ENCODE measurements at places on chromosomes 5 and 9.

DNA sequence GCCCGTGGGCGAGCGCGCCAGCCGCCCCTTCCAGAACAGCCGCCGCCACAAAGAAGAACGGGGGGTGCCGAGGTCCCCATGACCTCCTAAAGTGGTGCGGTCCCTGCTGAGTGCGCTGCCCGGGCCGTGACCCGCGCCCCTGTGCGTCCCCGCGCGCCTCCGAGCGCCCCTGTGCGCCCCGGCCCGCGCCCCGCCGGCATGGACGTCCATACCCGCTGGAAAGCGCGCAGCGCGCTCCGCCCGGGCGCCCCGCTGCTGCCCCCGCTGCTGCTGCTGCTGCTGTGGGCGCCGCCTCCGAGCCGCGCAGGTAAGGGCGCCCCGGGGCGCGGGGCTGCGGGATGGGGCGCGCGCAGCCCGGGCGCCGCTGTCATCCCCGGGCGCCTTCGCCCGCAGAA, 384 bp downstream of the COL5A1 start:
- H3K27ac ChIP-seq = peak overlapping the region; percentile 99
- no peaks in the 10 kb centered on the region for H3K27me3 ChIP-seq
- peaks cover 27% of the 10 kb centered on the region for H3K4me1 ChIP-seq
- H3K36me3 ChIP-seq = peaks cover 20% of the 10 kb centered on the region
- DNase-seq = no peak
- H3K4me3 ChIP-seq = peak overlapping the region; percentile 84

- no peak for DNase-seq
- no peak overlapping the region for H3K4me3 ChIP-seq
- H3K27me3 ChIP-seq = no peaks in the 10 kb centered on the region
- no peak overlapping the region for H3K27ac ChIP-seq
These were observed 3.4 kb upstream of the ZBTB5 start for GRCh38 chr9:37468620-37469019.

- H3K36me3 ChIP-seq = peaks cover 15% of the 10 kb centered on the region
- no peaks in the 10 kb centered on the region for H3K27me3 ChIP-seq
- no peak overlapping the region for H3K27ac ChIP-seq
- no peak overlapping the region for H3K4me3 ChIP-seq
These were observed 81.3 kb downstream of the ANKRD33B start for GRCh38 chr5:10645146-10645545.

GRCh38 chr5:138289296-138289695, 14.9 kb upstream of the GFRA3 start:
- DNase-seq = no peak
- H3K36me3 ChIP-seq = 0 out of 2 replicates have a peak, but pooled peaks cover 2% of the 10 kb centered on the region
- H3K27me3 ChIP-seq = no peaks in the 10 kb centered on the region
- H3K27ac ChIP-seq = no peak overlapping the region
- no peak overlapping the region for H3K4me3 ChIP-seq

GRCh38 chr5:122076050-122076461, 2.0 kb downstream of the LOX start:
- H3K27ac ChIP-seq = peak overlapping the region; percentile 12
- H3K36me3 ChIP-seq = peaks cover 16% of the 10 kb centered on the region
- peaks cover 15% of the 10 kb centered on the region for H3K4me1 ChIP-seq
- no peaks in the 10 kb centered on the region for H3K27me3 ChIP-seq

- H3K4me1 ChIP-seq = no peaks in the 10 kb centered on the region
- H3K4me3 ChIP-seq = no peak overlapping the region
- H3K27me3 ChIP-seq = no peaks in the 10 kb centered on the region
- H3K36me3 ChIP-seq = no peaks in the 10 kb centered on the region
- no peak overlapping the region for H3K27ac ChIP-seq
These were observed 288.0 kb upstream of the SMARCA2 start for GRCh38 chr9:1726993-1727759.

DNA sequence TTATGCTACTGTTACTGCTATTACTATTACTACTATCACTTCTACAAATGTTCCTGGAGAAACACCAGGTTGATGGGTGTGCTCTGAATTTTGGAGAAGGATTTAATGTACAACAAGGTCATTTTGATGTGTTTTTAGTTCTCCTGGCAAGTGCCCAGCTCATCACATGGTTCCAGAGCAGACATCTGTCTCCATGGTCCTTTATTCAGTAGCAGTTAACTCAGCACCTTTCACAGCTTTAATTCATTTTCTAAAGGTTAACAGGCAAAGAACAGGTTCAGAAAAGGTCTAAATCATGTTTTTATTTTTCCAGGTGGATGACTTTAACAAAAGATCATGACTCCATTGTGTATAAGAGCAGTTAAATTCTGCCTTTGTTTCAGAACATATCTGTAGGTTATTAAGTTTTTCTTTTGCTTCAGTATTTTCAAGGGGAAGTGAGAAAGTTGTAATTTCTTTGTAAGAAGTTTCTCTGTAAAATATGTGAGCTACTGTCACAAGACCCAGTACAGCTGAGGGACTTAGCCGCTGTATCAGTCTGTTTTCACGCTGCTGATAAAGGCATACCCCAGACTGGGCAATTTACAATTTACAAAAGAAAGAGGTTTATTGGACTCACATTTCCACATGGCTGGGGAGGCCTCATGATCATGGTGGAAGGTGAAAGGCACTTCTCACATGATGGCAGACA, 41.9 kb downstream of the MTRR start:
- no peak overlapping the region for H3K27ac ChIP-seq
- no peak overlapping the region for H3K4me3 ChIP-seq
- peaks cover 1% of the 10 kb centered on the region for H3K36me3 ChIP-seq
- no peaks in the 10 kb centered on the region for H3K27me3 ChIP-seq

DNA sequence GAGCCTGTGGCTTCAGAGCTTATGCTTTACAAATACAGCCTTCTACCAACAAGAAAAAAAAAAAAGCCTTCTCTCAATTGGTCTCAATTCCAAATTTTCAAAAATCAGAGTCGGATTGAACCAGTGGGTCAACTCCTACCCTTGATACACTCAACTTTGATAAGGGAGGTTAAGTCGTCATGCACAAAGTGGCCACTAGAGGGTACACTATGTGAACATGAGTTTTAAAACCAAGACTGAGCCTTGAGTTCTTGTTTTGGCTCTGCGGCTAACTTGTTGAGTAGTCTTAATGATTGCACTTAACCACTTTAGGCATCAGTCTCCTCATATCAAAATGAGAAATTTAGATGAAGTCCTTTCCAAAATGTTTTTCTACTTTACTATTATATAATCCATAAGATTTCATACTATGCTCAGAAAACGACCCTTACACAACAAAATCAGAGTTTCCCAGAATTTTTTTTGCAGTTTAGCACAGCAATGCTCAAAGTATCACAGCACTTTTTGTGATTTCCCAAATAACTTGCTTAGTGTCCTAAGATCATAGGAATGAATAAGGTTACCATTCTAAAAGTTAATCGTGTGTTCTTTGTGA, 92.9 kb upstream of the MTAP start:
- peak; percentile 53 for DNase-seq
- H3K27me3 ChIP-seq = no peaks in the 10 kb centered on the region
- no peak overlapping the region for H3K27ac ChIP-seq
- peaks cover 6% of the 10 kb centered on the region for H3K4me1 ChIP-seq
- H3K4me3 ChIP-seq = no peak overlapping the region

DNA sequence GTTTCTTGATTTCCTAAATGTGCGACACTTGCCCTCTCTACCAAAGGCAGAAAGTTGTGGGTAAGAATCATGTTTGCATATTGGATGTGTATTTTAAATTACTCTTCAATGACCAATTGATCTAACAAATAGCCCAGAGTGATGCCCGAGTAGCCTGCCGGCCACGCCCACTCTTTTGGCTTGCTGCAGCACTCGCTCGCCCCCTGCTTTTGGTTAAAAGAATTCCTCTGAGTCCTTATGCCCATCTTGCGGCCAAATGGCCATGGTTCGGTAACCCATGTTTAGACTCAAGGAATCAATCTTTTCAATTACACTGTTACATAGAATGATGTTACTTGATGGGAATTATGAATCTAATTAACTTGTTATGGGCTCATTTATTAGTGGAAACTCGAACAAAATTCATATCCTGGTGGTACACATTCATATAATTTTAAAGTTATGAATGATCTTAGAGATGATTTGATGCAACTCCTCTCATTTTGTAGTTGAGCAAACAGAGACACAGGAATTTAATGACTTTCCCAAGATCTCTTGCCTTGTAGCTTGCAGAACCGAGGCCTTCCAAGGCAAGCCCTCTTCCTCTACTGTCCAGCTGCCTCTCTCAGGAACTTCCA, 36.5 kb downstream of the PPIC start:
- no peaks in the 10 kb centered on the region for H3K4me1 ChIP-seq
- no peak overlapping the region for H3K27ac ChIP-seq
- H3K4me3 ChIP-seq = no peak overlapping the region
- H3K36me3 ChIP-seq = no peaks in the 10 kb centered on the region
- H3K27me3 ChIP-seq = no peaks in the 10 kb centered on the region
- DNase-seq = no peak

GRCh38 chr5:59140133-59140532, 557.3 kb downstream of the RAB3C start:
- H3K36me3 ChIP-seq = no peaks in the 10 kb centered on the region
- no peaks in the 10 kb centered on the region for H3K27me3 ChIP-seq
- no peak overlapping the region for H3K4me3 ChIP-seq
- no peak overlapping the region for H3K27ac ChIP-seq
- 0 out of 2 replicates have a peak, but pooled peaks cover 2% of the 10 kb centered on the region for H3K4me1 ChIP-seq

GRCh38 chr9:33415501-33416038, 13.2 kb upstream of the AQP7 start:
- peak; percentile 22 for DNase-seq
- H3K36me3 ChIP-seq = no peaks in the 10 kb centered on the region
- no peaks in the 10 kb centered on the region for H3K4me1 ChIP-seq
- H3K27me3 ChIP-seq = peaks cover 16% of the 10 kb centered on the region
- no peak overlapping the region for H3K4me3 ChIP-seq
- H3K27ac ChIP-seq = no peak overlapping the region

- peak; percentile 84 for DNase-seq
- no peak overlapping the region for H3K4me3 ChIP-seq
- H3K27me3 ChIP-seq = no peaks in the 10 kb centered on the region
- peaks cover 13% of the 10 kb centered on the region for H3K36me3 ChIP-seq
- no peak overlapping the region for H3K27ac ChIP-seq
These were observed 131.5 kb downstream of the ERCC6L2 start for GRCh38 chr9:96006961-96007360.

DNA sequence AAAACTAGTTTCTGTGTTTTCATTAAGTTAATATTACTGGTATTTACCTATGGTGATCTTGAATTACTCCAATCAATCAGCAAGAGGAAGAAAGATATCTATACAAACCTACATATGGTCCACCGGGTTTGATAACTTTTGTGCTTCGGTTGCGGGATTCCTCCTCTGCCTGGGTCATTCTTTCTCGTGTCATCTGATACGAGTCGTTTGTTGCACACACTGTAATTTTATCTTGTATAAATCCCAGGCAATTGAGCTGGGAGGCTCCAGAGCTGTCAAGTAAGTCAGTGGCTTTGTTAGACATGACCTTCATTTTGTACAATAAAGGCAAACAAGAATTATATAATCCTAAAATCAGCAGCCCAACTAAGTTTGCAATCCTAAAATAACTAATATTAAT, 48.0 kb downstream of the ELL2 start:
- peaks cover 27% of the 10 kb centered on the region for H3K4me1 ChIP-seq
- no peak for DNase-seq
- no peaks in the 10 kb centered on the region for H3K27me3 ChIP-seq
- H3K27ac ChIP-seq = no peak overlapping the region
- H3K36me3 ChIP-seq = peaks cover 55% of the 10 kb centered on the region

DNA sequence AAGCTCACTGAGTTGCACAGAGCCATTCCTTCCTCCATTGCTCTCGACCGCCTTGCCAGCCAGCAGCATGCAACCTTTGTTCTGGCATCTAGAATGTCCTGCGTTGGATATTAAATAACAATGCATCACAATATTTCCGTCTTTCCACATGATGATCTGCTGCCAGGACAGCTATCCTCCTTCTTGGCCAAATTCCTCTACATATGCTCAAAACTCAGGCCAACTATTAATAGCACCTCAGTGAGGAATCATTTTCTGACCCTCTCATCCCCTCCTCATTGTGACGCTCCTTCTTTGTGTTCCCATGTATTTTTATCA, 128.6 kb downstream of the MYO10 start:
- no peak for DNase-seq
- peaks cover 24% of the 10 kb centered on the region for H3K4me1 ChIP-seq
- H3K4me3 ChIP-seq = no peak overlapping the region
- no peak overlapping the region for H3K27ac ChIP-seq
